ENCODE measurements at places on chromosomes 2 and 18.
A peak's percentile ranks its signal among the peaks of the same experiment; 100 is the strongest.

- DNase-seq = no peak
These were observed 17.9 kb downstream of the REV1 start for GRCh38 chr2:99471654-99472599.

GRCh38 chr2:221674446-221674845 is 102.3 kb upstream of the EPHA4 start:
- DNase-seq = no peak

- DNase-seq = no peak
These were observed at the start of gene GPR75 for GRCh38 chr2:53859206-53860181. Gene GPR75, minus strand, starts transcription at chr2:53859967. Its CDS starts 5,211 bp downstream, at chr2:53854756.

- DNase-seq = no peak
These were observed 217.1 kb upstream of the CYRIA start for GRCh38 chr2:16882706-16883105.

DNA sequence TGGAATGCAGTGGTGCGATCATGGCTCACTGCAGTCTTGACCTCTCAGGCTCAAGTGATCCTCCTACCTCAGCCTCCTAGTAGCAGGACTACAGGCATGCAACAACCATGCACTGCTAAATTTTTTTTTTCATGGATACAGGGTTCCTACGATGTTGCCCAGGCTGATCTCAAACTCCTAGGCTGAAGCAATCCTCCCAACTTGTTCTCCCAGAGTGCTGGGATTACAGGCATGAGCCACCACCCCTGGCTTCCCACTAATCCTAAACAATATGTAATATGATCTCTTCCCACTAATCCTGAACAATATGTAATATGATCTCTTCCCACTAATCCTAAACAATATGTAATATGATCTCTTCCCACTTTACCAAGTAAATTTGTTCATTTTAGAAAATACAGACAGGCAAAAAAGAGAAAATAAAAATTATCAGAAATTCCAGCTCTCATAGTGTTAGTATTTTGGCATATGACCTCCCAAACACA is 33.7 kb upstream of the C18orf32 start:
- peak; percentile 16 for DNase-seq

GRCh38 chr2:241854342-241855244 is 4.1 kb downstream of the PDCD1 start:
- DNase-seq = no peak

- DNase-seq = no peak
These were observed 77.1 kb upstream of the ZNF397 start for GRCh38 chr18:35163721-35164120.

- no peak for DNase-seq
These were observed 503.7 kb upstream of the SLC8A1 start for GRCh38 chr2:40955635-40956034.

DNA sequence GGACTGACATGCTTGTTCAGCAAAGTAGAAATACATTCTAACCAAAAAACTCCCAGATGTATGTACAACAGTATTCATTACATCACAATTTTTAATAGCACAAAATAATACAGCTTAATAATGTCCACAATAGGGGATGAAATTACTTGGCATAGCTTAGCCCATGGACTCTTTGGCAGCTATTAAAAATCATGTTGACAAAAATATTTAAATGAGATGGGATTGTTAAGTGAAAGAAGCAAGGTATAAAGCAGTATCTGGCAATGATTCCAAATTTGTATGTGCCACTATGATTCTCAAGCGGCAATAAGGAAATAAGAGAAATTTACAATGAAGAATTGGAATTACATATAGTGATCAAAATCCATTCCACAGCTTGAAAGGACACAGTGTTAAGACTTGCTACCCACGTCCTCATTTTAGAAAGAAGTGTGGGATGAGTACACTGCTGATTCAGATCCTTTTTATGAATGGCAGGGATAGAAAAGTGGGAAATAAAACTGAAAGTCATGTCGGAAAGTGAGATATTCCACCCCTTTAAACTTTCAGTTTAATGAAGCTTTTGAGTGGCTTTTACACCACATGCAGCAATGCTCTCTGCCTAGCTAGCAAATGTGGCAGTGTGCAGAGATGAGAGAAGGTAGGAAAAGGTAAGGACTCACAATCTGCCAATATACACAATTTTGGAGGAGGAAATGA is 2.4 kb downstream of the GAREM1 start:
- DNase-seq = no peak

DNA sequence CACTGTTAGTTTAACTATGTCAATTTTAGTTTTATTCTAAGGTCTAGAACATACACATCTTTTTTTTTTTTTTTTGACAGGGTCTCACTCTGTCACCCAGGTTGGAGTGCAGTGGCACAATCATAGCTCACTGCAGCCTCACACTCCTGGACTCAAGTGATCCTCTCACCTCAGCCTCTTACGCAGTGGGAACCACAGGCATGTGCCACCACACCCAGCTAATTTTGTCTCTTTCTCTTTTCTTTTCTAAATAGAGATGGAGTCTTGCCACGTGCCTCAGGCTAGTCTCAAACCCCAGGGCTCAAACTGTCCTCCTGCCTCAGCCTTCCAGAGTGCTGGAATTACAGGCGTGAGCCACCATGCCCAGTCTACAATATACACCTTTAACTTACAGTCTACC is 69.5 kb upstream of the CHRNA1 start:
- DNase-seq = no peak

GRCh38 chr18:44636241-44636640 is 44.4 kb upstream of the SETBP1 start:
- no peak for DNase-seq

DNA sequence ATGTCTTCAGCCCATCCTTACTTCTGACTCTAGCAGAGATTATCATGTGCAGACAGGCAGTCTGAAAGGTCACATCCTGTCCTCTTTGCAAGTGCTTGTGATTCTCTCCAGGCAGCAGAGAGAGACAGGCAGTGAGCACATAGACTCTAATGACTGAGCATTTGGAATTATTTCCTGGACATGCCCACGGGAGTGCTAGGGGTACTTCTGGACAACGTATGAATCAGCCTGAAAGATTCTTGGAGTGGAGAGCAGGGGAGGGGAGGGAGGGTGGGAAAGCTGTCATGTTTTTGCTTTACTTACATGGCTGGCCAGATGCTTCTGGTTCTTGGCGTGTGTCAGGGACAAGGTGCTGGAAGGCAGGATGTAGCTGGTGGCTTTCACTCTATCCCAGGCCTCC is 150.6 kb downstream of the RIF1 start:
- peak; percentile 16 for DNase-seq

GRCh38 chr2:225100856-225101294 is 58.6 kb upstream of the DOCK10 start:
- DNase-seq = peak; percentile 79

DNA sequence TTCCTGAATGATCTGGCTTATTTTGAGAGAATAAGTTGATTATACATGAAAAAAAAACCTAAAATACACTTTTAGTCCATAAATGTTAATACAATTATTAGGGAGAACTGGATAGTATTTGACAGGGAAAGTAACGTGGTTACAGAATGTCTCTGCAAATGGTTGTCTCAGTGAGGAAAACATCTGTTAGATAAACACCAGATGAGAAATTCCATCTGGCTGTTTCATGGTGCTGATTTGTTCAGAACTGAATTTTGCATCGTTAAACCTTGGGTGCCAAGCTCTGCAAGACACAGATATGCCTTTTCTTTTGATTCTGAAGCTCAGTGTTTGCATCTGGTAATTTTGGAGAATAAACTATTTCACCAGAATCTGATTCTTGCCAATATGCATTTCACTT is 90.4 kb downstream of the SCN3A start:
- DNase-seq = no peak

GRCh38 chr2:226611944-226612318 is 187.7 kb downstream of the IRS1 start:
- DNase-seq = no peak

GRCh38 chr2:46014911-46015654 is 282.1 kb upstream of the EPAS1 start:
- DNase-seq = peak; percentile 22

DNA sequence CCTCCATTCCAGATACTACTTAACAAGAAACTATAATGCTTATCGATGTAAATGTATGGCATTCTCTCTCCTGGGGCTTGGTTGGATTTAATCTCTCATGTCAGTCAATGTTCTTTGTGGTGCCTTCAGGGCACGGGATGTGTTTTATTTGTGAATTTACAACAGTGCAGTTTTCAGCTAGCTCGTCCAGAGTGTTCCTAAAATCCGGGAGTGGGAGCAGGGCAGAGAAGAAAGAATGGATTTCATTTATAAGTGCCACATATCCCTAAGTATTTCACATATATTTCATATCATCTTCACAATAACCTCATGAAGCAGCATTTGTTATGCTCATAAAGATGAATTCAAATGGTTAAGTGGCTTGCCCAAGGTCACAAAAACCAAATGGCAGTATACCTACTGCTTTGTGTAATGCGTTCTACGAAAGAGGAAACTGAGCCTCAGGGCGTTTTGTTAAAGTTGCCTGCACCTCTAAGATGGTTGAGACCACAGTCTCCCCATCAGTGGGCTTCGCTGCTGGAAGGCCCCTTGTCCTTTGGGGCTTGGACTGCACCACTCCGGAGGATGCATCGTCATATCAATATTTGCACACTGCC is 134.7 kb upstream of the MGAT5 start:
- no peak for DNase-seq

GRCh38 chr2:130878316-130878715 is 41.6 kb downstream of the ARHGEF4 start:
- no peak for DNase-seq

All from HFF-Myc (cell line).